ENCODE measurements at places on chromosomes 1 and 21.

- no peak for DNase-seq
These were observed 15.6 kb downstream of the PDE9A start for GRCh38 chr21:42669041-42669440.

DNA sequence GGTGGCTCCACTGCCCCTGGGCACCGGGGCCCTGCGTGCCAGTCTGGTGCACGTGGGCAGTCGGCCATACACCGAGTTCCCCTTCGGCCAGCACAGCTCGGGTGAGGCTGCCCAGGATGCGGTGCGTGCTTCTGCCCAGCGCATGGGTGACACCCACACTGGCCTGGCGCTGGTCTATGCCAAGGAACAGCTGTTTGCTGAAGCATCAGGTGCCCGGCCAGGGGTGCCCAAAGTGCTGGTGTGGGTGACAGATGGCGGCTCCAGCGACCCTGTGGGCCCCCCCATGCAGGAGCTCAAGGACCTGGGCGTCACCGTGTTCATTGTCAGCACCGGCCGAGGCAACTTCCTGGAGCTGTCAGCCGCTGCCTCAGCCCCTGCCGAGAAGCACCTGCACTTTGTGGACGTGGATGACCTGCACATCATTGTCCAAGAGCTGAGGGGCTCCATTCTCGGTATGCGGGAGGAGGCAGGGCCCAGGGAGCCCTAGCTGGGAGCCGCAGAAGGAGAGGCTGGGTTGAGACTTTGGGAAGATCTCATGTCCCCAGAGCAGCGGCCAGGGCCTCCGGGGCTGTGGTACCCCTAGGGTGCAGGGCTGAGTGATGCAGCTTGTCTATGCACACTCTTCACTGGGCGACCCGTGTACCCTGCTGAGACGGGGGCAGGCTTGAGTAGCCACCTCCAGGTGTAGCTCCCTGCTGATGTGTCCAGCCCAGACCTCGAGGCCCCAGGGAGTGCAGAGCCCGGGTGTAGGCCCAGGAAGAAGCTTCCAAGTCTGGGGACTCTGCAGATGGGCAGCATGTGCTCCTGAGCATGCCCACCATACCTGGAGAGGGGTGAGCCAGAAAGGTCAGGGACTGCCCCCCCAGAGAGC, 1.8 kb downstream of the VWA1 start:
- DNase-seq, result peak; percentile 30

DNA sequence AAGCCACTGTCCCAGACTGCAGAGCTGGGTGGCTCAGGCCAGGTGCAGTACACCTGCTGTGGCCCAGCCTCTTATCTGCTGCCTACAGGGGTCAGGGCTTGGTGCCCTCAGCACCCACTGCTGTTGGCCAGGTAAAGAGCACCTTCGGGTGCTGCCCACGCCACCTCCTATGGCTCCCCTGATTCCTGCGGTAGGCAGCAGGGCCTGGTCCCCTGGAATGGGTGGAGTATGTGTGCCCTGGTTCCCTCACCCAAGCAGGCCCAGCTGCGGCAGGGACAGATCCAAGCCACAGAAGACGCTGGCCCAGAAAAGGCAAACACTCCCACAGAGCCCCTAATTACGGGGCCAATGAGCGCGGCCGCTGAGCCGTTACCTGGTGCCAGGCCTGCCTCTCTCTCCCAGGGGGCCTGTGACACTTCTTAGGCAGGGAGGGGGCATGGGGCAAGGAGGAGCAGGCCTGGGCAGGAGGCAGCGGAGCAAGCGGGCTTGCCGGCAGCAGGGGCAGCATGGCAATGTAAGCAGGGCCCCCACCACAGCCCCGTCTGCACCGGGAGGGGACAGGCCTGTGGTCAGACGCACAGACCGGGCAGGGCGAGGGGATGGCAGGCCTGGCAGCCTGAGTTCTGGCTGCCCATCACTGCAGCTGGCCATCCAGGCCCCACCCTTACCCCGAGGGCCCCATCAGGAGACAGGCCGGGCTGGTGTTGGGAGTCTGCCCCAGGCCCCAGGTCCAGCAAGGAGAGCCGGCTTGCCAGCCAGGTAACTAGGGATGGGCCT, 19.0 kb downstream of the ESPN start:
- DNase-seq, result no peak

GRCh38 chr1:178684111-178684510, 40.9 kb upstream of the RALGPS2 start:
- no peak for DNase-seq

GRCh38 chr21:36260030-36260787, 59.8 kb upstream of the MORC3 start:
- DNase-seq, result peak; percentile 77

DNA sequence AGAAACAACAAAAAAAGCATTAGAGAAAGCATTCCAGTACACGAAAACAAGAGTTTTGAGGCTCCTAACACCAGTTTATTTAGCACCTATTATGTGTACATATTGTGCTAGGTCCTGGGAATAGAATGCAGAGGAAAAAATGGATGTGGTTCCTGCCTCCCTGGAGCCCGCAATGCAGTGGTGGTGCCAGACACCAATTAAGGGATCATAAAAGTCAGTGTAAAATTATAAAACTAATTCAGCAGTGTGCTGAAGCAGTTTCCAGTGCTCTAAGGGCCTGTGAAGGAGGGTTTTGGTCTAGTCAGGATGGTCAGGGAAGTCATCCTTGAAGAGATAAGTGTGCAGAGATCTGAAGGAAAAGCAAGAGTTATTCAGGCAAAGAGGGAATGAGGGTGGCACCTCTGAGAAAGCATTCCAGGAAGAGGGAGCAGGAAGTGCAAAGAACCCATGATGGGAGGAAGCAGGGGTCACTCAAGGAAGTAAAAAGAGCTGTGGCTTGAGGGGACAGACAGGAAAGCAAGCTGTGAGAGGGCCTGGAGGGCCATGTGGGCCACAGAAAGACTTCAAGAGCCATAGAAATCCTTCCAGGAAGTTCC, 65.2 kb upstream of the IFNLR1 start:
- no peak for DNase-seq

DNA sequence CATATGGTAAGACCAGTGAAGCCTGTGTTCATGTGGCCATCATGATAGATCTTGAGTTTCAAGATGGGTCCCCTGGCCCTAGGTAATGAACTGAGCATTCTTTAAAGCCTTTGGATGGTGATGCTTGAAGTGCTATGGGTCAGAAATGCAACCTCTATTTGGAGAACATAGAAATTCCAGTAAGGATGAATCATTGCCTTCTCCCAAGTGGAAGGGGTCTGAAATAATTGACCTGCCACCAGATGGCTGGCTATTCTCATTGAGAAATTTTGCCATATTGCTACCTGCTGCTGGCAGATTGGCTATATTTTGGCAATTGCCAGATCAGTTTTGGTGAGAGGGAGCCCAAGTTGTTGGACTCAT, 739 bp upstream of the IFI6 start:
- DNase-seq, result no peak

- no peak for DNase-seq
These were observed 41.4 kb downstream of the TARBP1 start for GRCh38 chr1:234437423-234438171.

GRCh38 chr1:203796236-203796605, 798 bp downstream of the ZBED6 start:
- DNase-seq, result no peak

DNA sequence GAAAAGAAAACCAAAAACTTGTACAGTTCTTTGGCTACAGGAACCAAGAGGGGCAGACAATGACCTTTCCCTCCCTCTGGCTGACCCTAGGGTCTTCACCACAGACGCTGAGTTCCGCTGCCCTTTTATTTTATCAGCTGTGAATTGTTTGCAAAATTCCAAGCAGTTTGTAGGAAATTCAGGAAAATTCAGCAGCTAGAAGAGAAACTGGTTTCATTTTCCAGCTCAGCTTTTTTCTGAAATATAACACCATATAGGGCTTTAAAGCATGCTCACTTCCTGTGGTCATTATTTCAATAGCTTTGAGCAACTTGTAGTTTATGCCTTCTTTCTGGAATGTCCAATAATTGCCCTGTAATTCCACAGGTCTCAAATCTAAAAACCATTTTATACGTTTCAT, 5.5 kb upstream of the PIK3R3 start:
- no peak for DNase-seq

DNA sequence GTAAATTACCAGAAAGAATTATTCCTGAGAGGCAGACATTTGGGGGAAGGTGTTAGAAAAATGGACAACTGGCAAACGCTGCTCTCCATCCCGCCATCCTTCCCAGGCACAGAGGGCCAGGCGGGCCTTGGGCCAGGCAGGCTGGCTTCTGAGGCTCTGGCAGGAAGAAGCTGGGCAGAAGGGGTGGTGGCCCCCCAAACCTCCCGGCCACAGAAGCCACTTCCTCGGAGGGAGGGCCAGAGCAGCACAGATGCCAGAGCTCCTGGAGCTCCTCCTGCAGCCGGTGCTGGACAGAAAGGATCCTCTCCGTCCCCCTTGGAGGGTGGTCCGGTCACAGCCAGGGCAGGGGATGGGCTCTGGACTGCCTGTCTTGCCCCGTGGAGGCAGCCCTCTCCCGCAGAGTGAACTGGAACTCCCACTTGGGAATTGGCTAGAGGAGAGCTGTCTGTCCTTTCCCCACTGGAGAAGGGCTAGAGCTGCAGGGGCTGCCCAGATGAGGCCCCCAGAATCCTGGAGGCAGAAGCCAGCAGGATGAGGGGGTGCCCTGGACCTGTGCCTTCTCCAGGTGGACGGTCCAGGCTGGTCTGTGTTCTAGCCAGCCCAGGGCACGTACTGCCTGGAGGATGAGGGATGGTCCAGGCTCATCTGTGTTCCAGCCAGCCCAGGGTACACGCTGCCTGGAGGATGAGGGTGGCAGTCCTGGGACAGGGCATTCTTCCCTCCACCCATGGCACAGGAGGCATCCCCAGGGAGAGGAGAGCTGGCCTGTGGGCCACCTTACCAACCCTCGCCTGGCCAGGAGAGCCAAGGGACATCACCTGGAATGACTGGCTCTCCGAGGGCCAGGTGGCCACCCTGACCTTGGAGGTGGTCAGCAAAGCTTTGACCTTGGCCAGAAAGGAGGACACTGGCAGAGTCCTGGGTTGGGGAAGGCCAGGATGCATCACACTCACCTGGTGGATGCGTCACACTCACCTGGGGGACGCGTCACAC, 47.4 kb upstream of the ACTRT2 start:
- peak; percentile 51 for DNase-seq

DNA sequence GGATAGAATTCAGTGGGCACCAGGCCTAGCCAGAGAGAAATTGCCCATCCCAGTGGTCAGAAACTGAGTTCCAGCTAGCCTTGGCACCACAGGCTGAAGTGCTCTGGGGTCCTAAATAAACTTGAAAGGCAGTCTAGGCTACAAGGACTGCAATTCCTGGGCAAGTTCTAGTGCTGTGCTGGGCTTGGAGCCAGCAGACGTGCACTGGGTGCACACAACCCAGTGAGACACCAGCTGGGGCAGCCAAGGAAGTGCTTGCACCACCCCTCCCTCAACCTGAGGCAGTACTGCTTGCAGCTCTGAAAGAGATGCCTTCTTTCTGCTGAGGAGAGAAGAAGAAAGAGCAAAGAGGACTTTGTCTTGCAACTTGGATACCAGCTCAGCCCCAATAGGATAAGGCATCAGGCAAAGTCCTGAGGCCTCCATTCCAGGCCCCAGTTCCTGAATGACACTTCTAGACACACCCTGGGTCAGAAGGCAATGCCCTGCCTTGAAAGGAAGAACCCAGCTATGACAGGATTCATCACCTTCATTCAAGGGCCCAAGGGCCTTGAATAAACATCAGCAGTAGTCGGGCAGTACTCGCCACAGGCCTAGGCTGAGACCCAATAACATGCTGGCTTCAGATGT, 55.1 kb downstream of the OVGP1 start:
- no peak for DNase-seq

- DNase-seq, result no peak
These were observed 36.6 kb downstream of the MORN1 start for GRCh38 chr1:2354511-2355372.

GRCh38 chr1:211684331-211684730, 8.9 kb upstream of the NEK2 start:
- no peak for DNase-seq

GRCh38 chr1:14652840-14653239, 54.4 kb downstream of the KAZN start:
- DNase-seq, result no peak

DNA sequence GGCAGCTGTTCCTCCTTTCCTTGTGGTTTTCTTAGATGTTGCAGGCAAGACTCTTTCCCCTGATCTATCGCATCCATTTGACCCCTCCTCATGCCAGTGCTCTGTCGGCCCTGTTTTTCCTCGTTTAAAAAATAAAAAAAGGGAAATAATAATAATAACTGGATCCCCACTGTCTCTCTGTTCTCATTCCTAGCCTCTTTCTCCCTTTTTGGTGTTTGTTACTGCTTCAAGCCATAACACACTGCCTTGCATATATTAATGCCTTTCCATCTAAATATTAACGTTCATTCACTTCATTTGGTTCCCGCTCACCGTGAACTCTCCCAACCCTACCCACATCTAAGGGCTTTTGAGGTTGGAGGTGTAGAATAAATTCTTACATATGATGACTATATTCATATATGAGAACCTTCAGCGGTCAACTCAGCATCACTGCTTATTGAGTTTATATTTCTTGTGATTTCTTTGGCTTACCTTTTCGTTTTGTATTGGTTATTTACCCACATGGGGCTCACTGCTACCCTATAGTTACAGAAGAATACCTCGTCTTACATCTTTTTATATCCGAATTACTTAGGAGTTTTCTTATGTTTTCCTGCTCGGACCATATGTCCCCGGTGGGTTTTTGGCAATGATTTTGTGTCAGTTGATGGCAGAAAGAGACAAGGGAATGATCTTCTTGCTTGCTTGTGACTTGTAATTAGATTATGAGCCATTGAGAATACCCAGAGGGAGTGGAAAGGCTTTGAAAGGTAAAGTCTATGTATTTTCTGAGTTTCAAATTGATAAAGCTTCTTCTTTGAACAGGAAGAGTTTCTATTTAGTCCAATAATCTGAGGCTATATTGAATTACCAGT, 805 bp downstream of the ATG4C start:
- no peak for DNase-seq

DNA sequence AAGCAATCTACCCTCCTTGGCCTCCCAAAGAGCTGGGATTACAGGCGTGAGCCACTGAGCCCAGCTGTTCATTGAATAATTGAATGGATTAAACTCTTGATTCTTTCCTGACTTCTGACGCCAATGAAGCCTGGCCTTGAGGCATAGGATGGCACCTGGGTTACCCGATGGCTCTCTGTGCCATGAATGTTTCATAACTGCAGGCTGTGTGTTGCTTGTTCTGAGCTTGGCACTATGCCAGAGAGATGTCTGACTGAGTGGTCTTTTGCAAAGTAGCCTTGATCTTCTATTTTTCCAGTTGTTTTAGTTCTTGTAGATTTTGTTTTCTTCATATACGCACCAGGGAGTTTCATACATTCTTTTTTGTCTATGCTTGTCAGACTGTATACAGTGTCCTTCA, 38.5 kb upstream of the AK4 start:
- DNase-seq, result no peak

Measured in femur (tissue), 1 donor.